ENCODE measurements at places on chromosomes 6 and 20. TPM values are rescaled to one million over a fixed set of nuclear protein-coding genes. Genes with fewer than 3 reads are reported as not detected.

Gene BFSP1
- total RNA-seq = 1.2 TPM

- no peak for DNase-seq
Measured at GRCh38 chr20:24587384-24588046, 118.1 kb downstream of the SYNDIG1 start.

GRCh38 chr6:11280394-11280793 is 47.9 kb upstream of the NEDD9 start:
- DNase-seq = no peak

Gene MARCKS
- total RNA-seq = 114 TPM

GRCh38 chr20:50308513-50309279 is 118.1 kb downstream of the CEBPB start:
- peak; percentile 89 for DNase-seq

DNA sequence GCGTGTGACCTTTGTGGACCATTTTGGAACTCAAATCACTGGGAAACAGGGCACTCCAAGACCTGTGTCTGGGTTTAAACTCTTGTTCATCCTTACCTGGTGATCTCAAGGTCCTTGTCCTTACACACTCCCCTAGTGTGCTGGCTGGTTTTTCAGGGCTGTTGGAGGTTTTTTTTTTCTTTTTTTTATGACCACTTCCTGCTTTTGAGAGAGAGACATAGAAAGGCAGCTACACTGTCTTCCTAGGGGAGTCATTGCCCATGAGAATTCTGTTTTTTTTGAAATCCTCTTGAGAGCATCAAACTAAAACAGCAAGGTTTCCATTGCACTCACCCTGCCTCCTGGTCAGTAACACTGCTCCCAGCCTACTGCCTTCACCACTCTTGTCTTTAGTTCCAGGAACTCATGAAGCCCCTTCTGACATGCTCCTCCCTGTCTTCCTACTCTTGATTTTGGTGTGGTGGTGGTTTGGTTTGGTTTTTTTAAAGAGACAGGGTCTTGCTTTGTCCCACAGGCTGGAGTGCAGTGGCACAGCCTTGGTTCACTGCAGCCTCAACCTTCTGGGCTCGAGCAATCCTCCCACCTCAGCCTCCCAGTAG is 28.6 kb downstream of the PRPH2 start:
- DNase-seq = no peak

GRCh38 chr20:15564981-15565380 is 1008.3 kb downstream of the KIF16B start:
- no peak for DNase-seq

Gene CFAP61
- 0.78 TPM for total RNA-seq

GRCh38 chr20:15336011-15336410 is 998.6 kb upstream of the FLRT3 start:
- no peak for DNase-seq

Gene SEMG1
- total RNA-seq = 1.1 TPM

Data from mucosa of gallbladder (tissue), 1 donor.